GM12878 (cell line): ENCODE measurements at places on chromosomes 3 and 15. TPM values are rescaled to one million over a fixed set of nuclear protein-coding genes. Genes with fewer than 3 reads are reported as not detected.

GRCh38 chr15:62737551-62737950 lies 305.0 kb upstream of the TPM1 start:
- DNase-seq: no peak

- peak; percentile 15 for DNase-seq
Observed at GRCh38 chr3:150286390-150287147, 121.5 kb upstream of the TSC22D2 start.

- no peak for DNase-seq
Observed at GRCh38 chr3:47342812-47343211, 38.0 kb upstream of the PTPN23 start.

- peak; percentile 83 for DNase-seq
Observed at GRCh38 chr3:196684548-196685407, 27.3 kb downstream of the CEP19 start.

DNA sequence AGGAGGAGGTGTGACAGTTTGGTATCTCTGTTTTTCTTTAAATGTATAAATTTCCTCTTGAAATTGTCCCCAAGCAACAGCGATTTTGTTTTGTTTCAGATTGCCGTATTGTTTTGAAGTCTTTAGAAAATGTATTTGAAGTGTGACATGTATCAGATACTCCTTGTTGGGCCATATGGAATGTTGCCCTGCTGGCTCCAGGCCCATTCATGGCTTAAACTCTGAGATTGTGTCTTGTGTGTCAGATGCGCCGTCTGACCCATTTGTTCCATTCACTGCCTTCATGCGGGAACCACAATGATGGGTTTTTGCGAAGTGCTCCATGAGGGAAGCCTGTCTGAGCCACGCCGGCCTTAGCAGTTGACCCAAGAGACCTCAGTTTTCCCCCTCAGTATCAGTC lies 75.2 kb upstream of the ADAMTSL3 start:
- no peak for DNase-seq

DNA sequence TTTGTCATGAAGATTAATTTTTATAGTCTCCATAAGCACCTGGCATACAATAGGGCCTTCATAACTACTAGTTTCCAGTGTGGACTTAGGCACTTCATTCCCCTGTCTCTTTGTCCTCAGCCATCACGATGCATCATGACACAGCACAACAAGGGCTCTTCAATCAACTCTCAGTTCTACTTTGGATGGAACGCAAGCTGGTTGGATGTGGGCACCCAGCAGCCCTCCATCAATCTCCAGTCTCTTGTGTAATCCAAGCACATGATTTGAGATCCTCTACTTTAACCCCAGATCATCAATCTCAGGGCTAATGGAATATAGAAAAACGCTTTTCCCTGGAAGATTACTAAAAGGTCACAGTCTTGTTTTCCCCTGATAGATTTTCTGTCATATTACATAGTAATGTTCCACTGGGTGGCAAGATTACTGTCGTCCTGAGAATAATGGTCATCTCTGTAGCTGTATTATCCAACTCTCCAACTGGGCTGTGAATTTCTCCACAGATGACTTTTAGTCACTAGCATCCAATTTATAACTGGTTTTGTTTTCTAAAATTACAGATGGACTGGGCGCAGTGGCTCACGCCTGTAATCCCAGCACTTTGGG lies 22.9 kb upstream of the CHRNA7 start:
- DNase-seq: no peak

GRCh38 chr3:124997303-124998246 lies 58.2 kb downstream of the HEG1 start:
- DNase-seq: no peak

- no peak for DNase-seq
Observed at GRCh38 chr3:81406318-81406717, 355.1 kb downstream of the GBE1 start.

GRCh38 chr3:165256554-165257065 lies 60.4 kb upstream of the SLITRK3 start:
- DNase-seq: no peak

DNA sequence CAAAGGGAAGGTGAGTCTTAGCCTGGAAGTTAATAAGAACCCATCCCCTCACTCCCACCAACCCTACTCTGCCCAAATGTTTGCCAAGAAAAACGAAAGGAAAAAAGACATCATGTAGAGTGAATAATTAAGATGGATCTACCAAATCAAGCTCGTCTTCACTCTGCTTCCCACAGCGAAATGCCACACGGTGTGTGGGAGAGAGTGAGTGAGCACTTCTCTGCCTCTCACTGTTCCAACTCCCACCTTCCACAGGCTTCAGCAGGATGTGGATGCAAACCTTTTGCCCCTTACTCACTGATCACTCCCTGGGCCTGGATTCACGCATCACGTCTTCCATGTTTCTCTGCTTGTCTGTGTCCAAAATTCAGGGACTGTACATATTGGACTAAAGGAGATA lies 85.4 kb downstream of the WDR76 start:
- no peak for DNase-seq

GRCh38 chr15:63600001-63600615 lies 2.9 kb downstream of the FBXL22 start:
- no peak for DNase-seq

DNA sequence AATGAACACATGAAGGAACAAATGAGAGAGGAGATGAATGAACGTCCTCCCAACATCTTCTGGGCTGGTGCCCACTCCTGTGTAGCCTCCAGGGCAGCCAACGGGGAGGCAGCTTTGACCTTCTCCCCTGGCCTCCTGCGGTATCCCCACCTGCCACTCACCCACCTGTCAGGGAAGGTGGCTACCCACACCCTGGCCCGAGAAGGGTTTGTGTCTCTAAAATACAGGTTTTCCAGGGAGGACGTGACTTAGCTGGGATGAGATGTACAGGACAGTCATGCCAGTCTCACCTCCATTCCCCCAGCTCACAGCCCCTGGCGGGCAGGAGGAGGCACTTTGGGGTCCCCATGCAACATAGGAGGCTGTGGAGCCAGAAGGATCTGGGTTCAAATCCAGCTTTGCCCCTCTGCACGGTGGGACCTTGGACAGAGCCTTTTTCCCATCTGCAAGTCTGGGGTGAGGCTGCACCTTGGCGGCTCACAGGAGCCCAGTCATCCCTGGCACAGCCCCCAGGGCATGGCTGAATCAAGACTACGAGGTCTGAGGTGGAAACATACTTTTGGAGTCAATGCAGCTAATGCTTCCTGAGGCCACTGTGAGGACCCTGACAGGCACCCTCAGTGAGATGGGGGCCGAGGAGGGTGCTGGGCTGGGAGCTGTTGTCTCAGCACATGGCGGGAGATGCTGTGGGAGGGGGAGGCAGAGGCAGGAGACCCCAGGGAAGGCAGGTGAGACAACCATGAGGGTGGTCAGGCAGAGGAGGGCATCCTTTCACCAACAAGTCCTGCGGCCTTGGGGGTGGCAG lies 11.1 kb upstream of the PLXND1 start:
- no peak for DNase-seq

GRCh38 chr3:76724706-76725105 lies 315.2 kb upstream of the ROBO2 start:
- DNase-seq: no peak

- no peak for DNase-seq
Observed at GRCh38 chr15:86247249-86247955, 167.7 kb downstream of the AGBL1 start.

DNA sequence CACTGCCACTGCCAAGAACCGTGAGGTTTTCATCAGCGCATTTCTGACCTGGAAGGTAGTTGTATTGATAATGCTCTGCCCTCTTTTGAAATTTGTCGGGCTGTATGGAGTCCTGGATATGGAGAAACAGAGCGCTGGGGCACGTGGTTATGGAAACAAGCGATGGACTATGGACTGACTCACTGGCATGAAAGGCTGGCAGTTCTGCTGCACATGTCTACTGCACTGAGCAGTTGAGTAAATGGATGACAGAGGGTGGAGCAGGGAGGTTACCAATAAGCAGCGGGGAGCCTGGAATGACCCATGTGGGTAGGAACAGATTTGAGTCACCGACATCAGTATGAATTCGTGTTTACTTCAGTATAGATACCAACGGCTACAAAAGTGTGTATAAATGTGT lies 429.5 kb downstream of the OCA2 start:
- DNase-seq: no peak

GRCh38 chr15:70100474-70101341 lies 3.0 kb upstream of the TLE3 start:
- no peak for DNase-seq

DNA sequence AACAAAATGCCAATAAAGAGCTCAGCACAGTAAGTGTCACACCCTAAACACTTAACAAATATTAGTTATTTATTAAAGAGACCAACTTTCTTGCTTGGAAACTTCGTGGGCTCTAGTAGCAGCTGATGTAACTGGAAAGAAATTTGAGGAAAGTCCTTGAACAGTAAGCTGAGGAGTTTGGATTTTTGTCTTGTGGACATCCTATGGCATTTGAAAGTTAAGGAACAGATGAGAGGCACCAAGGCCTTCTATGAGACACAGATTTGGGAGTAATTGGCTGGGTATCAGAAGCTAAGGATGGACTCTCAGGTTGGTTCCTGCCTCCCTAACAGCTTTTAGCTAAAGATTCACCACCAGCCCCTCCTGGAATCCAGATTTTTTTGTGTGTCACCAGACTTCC lies 59.7 kb upstream of the FILIP1L start:
- no peak for DNase-seq

DNA sequence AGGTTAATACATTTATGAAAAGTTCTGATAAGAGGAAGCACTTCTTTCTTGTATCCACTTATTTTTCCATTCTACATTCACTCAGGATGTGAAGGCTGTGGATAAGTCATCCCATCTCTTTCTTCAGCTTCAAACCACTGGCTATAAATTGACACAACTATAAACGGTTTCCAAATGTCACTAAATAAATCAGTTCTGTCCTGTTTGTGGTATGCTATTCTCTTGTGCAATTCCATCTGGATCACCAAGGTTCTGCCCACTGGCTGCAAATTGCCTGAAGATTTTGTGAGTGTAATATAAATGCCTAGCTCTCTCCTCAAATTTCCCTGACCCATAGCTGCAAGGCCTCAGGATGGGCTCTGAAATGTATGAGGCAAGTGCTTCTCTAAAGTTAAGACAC lies 7.1 kb upstream of the LMOD3 start:
- DNase-seq: no peak

DNA sequence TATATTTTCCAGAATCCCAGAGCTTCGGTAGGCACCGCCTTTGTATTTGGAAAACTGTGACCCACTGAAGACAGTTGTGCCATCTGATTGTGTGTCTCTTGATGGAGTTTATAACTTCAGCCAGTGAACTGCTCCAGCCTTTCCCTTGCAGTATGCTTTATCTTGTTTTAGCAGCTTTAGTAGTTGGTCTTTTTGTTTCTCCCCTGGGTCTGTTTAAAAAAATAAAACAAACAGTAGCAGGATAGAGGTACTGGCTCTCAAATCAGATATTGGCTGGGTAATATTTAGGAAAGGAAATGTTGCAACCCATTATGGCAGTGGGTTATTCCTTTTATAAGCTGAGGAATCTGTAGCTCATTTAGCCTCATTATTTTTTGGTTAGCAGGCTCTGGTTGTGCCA lies 151.5 kb upstream of the BFSP2 start:
- DNase-seq: no peak

DNA sequence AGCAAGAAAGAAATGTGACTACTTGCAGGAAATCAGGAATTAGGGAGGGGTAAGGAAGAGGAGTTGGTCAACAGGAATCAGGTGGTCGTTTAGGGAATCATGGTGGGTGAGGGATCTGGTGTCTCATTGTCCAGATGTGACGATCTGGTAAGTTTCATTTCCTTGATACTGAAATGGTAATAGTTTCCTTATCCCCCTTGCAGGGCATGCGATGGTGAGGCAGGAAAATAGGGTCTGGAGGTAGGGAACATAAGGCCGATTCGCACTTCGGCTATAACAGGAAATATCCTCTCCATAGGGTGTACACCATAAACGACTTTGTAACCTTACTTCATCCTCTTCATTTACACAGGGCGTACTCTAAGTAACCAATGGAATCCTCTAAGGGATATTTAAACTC lies 574 bp upstream of the LRRC34 start:
- DNase-seq: no peak

DNA sequence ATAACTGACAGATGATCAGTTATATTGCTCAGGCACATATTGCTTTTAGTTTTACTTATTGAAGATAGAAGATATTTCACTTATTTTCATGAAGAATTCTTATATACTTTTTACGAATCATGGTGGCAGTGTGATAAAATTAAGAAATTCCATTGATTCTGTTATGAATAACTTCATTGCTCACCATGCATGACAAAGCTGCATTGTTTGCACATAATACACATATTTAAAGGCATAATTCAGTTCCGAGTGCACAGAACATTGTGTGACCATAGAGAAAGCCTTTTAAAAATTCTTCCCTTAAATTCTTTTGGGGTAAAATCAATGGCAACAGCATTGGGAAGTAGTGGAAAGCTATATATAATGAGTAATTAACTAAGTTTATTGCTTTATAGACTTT lies 82.5 kb upstream of the NAALADL2 start:
- DNase-seq: no peak

DNA sequence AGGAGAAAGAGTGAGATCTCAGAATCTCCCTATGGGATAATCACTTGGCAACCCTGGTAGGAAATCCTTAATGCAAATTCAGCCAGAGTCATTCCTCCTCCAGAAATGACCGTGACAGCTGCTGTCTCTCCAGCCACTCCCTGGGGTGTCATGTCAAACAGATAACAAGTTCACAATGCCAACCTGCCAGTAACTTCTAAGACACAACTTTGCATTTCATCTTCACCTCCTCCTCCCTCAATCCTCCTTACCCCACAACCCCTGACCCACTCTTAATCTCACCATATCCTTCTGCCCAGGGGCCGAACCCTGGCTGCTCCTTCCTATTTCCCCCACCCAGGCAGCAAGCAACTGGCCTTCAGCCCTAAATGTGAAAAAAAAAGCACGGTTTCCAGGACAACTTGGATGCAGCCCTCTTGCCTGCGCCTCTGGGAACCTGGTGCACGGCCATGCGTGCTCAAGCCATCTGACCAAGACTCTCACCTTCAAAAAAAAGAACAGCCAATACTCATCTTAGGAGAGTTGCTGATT lies 166.0 kb downstream of the NTRK3 start:
- no peak for DNase-seq

LRRIQ4 gene
- 0.07 and 0.21 TPM in 2 replicates for polyA plus RNA-seq

ARHGEF26 gene
- 0.31 and 0.45 TPM in 2 replicates for polyA plus RNA-seq

HACD2 gene
- polyA plus RNA-seq: 13.6 and 18.6 TPM in 2 replicates

CHRM5 gene
- polyA plus RNA-seq: not detected in 2 replicates

RHOV gene
- 8.5 and 10.5 TPM in 2 replicates for polyA plus RNA-seq
